ENCODE measurements at places on chromosomes 4 and X. TPM values are rescaled to one million over a fixed set of nuclear protein-coding genes. Genes with fewer than 3 reads are reported as not detected.

Gene DDX53
- total RNA-seq, result not detected

Gene RXFP1
- not detected for total RNA-seq

Gene PGAM4
- not detected for total RNA-seq

Gene SEC31A
- 143 TPM for total RNA-seq

Gene ODAM
- not detected for total RNA-seq

Gene ADGRL3
- not detected for total RNA-seq

Gene ATP8A1
- total RNA-seq, result 149 TPM

Gene MAGEA2
- not detected for total RNA-seq

Gene ADAMTS3
- total RNA-seq, result not detected

Gene GAB3
- 0.38 TPM for total RNA-seq

GRCh38 chr4:172845281-172845680, 323.3 kb upstream of the GALNT7 start:
- DNase-seq, result no peak

DNA sequence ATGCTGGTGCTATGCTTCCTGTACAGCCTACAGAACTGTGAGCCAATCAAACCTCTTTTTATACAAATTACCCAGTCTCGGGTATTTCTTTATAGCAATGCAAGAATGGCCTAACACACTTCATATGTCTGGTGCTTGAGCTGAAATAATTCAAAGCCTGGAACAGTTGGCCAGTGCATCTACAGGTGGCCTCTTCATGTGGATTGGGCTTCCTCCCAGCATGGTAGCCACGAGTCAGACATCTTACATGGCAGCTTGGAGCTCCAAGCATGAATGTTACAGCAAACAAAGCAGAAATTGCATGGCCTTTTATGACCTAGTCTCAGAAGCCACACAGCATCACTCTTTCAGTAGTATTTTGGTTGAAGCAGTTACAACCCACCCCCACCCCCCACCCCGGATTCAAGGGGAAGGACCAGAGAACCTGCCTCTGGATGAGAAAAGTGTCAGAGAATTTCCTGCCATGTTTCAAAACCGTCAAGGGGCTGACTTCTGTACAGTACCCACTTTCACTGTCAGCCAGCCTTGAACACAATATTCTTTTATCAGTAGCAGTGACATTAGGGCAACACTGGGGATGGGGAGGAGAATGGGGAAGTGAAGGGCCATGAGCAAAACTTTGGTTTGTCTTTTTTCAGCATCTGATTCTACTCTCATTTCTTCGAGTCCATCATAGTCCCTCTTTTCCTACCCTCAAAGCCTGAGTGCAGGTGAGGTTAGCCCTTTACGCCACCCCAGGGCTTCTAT, 368.7 kb downstream of the BCOR start:
- no peak for DNase-seq

- peak; percentile 48 for DNase-seq
These were observed 2.7 kb downstream of the ELOVL6 start for GRCh38 chr4:110195561-110196205.

DNA sequence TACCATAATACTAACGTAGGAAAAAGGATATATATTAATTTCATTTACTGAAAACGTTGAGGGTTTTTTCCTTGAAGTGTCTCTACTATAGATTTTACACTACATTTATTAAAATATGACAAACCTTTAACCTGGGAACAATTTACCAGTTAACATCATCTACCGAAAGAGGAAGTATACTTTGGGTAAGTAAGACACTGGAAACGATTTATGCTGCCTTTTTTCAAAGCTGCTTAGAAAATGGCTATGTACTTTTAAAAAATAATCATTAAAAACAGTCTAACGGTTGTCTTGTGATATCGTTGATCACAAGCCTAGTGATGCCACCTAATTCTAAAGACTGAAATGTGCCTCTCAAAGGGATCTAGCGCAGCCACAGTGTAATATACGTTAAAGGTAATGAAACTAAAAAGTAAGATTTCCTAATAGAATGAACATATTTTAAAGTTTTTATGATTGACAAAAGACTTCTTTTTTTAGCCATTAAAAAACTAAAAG, 50.4 kb downstream of the STX18 start:
- peak; percentile 55 for DNase-seq

DNA sequence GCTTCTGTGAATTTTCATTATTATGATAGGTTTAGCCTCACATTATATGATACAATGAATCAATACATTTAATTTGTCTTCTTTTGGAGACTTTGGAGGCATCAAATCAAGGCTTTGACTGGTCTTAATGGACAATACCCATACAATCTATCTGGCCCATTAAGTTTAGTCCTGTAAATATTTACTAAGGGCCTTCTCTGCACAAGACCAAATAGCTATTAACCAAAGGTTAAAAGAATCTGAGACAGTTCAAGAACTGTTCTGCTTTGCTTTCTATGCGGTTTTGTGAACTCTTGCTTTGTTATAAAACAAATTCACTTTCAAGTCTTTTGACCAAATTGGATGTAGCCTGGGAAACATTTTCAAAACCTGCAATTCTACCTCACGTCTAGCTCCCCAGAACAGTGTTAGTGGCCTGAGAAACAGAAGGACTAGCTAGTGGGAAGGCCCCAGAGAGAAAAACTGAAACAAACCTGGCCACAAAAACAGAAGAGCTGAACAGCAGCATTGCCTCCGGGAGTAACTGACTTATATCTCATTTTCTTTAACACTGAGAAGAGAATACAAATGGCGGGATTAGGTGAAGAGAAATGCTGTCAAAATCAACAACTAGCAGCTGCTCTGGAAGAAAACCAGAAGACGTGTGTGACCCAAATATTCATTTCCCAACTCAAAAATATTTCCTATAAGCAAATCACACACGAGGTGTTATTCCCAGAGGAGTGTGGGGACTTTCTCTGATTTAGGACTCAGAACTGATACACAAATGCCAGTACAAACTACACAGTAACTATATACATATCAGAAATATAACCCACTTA, 548 bp downstream of the TLR1 start:
- DNase-seq, result peak; percentile 8

- DNase-seq, result no peak
These were observed 327.0 kb upstream of the ZFP42 start for GRCh38 chr4:187668526-187669082.

DNA sequence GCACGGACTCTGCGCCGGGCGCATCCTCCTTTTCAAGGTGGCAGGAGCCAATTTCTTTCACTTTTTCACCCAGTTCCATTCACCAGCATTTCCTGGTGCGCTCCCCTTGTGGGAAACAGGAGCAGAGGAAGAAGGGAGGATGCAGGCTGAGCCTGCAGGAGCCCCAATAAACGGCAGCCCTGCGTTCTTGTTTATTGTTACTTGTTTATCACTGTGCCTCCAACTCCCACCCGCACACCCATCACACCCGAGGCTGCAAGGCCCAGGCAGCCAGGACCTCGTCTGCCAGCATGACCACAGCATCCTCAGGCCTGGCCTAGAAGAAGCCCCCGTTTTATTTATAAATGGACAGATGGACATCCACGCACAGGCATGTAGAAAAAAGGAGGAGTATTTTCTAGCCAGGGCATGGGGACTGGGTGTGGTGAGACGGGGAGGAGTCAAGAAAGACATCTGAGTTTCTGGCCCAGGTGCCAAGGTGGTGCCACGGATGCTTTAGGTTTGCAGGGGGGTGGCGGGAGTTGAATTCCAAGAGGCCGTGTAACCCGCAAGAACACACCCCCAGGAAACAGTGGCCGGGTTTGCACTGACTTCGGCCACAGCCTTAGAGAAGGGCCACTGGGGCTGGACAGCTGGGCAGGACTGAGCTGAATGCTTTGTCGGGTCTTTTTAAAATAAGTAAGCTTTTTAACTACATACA, 51.7 kb downstream of the JAKMIP1 start:
- DNase-seq, result no peak

- no peak for DNase-seq
These were observed 525.1 kb upstream of the ATOH1 start for GRCh38 chr4:93303440-93303839.

- no peak for DNase-seq
These were observed 203.4 kb downstream of the SLC39A8 start for GRCh38 chr4:102141842-102142241.

- no peak for DNase-seq
These were observed 33.3 kb upstream of the GALNT7 start for GRCh38 chr4:173135241-173135847.

- DNase-seq, result no peak
These were observed 59.6 kb downstream of the NFKB1 start for GRCh38 chr4:102560571-102561341.

GRCh38 chr4:146407669-146408084, 114.1 kb downstream of the SLC10A7 start:
- DNase-seq, result no peak

DNA sequence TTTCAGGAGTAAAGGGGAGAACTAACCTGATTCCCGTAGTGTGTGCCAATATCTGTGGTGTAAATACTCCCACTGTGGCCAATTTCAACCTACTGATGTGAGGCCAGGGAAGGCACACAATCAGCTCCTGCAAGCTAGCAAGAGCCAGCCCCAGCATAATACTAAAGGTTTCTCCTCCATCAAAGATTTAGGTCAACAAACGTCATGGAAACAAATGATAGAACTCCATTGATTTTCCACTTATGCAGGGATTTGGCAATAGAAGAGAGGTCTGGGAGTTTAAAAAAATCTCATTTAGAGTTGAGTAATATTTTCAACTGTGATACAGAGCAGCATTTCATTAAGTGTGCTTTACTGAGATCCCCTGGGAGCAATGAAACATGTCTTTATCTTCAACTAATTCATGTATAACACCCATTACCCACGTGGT, 15.8 kb upstream of the VEGFD start:
- DNase-seq, result no peak

Data from OCI-LY7 (cell line).